ENCODE measurements at places on chromosomes 7 and 10. TPM values are rescaled to one million over a fixed set of nuclear protein-coding genes. Genes with fewer than 3 reads are reported as not detected.
A peak's percentile ranks its signal among the peaks of the same experiment; 100 is the strongest.

The NXPH1 gene
- not detected for total RNA-seq

The CTTNBP2 gene
- total RNA-seq, result 10.9 TPM

- DNase-seq, result no peak
- no peak overlapping the region for H3K4me3 ChIP-seq
- no peaks in the 10 kb centered on the region for H3K36me3 ChIP-seq
- H3K27ac ChIP-seq, result no peak overlapping the region
- no peaks in the 10 kb centered on the region for H3K4me1 ChIP-seq
These were observed 59.5 kb upstream of the PRKG1 start for GRCh38 chr10:51014680-51015389.

GRCh38 chr10:107163881-107164861, at the start of gene SORCS1:
Gene SORCS1, minus strand, starts transcription at chr10:107164706.
- no peaks in the 10 kb centered on the region for H3K4me1 ChIP-seq
- peaks cover 69% of the 10 kb centered on the region for H3K27me3 ChIP-seq
- DNase-seq, result peak; percentile 77
- H3K36me3 ChIP-seq, result no peaks in the 10 kb centered on the region
- H3K4me3 ChIP-seq, result peak within 1 kb of the TSS; percentile 47

- H3K4me3 ChIP-seq, result no peak overlapping the region
- peaks cover 7% of the 10 kb centered on the region for H3K4me1 ChIP-seq
- DNase-seq, result no peak
- H3K36me3 ChIP-seq, result no peaks in the 10 kb centered on the region
- no peaks in the 10 kb centered on the region for H3K27me3 ChIP-seq
These were observed 71.5 kb downstream of the PARP12 start for GRCh38 chr7:139991269-139991666.

- peak; percentile 26 for DNase-seq
- no peak overlapping the region for H3K27ac ChIP-seq
- H3K4me3 ChIP-seq, result no peak overlapping the region
These were observed 83.4 kb upstream of the PPP1R9A start for GRCh38 chr7:94823947-94824346.

DNA sequence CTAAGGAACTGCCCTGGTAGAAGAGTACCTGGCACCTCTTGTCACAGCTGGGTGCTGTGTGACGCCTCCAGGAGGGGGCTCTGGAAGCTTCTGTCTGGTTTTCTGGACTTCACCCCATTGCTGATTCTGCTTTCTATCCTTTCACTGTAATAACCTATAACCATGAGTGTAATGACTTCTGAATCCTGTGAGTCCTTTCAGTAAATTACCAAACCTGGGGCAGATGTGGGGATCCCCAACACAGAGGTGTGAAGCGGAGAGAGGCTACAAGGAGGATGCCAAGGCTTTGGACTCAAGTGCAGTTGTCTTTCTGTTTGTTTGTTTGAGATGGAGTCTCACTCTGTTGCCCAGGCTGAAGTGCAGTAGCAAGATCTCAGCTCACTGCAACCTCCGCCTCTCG, 143.7 kb downstream of the SFMBT2 start:
- no peak overlapping the region for H3K27ac ChIP-seq
- H3K36me3 ChIP-seq, result no peaks in the 10 kb centered on the region
- no peaks in the 10 kb centered on the region for H3K27me3 ChIP-seq
- no peak for DNase-seq
- H3K4me1 ChIP-seq, result peaks cover 12% of the 10 kb centered on the region

DNA sequence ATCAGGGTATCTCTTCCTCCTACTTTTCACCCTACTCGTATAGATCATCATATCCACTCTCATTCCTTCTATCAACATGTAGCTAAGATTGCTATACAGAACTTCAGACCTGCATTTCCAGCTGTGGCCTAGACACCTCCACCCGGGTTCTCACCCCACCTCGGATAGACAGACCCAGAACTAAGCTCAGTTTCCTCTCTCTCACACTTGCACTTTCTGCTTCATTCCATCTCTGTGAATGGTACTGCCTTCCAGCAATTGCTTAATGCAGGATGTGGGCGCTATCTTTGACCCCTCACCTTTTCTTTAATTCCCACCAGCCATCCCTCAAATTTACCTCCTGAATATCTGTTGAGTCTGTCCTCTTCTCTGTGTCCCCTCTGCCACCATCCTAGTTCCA, 35.7 kb downstream of the AGK start:
- H3K4me1 ChIP-seq, result no peaks in the 10 kb centered on the region
- H3K27me3 ChIP-seq, result no peaks in the 10 kb centered on the region
- H3K36me3 ChIP-seq, result no peaks in the 10 kb centered on the region
- no peak overlapping the region for H3K27ac ChIP-seq
- no peak for DNase-seq
- H3K4me3 ChIP-seq, result no peak overlapping the region

DNA sequence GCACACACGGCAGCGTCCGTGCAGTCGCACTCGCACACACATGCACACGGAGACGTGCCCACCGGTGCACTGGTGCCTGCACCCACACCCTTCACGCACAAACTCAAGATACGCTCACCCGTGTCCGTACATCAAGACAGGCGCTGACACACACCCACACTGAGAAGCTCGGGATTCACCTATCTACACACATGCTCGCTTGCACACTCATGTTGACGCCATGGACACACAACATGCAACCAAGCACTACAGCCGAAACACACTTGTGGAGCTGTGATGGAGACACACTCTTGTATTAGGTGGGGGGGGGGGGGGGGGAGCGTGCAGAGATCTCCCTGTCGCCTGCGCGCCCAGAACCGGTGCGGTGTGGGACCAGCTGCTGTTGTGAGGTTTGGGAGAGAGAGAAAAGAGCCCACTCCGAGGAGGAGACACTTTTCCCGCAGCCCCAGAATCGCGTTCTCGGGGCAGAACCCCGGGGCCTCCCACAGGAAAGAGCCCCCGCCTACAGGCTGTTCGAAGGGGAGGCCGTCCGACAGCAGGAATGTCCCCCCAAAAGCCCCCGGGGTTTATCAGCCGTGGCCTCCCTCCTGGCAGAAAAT, 605 bp upstream of the NFKB2 start:
- H3K4me3 ChIP-seq, result peak overlapping the region; percentile 91
- peaks cover 17% of the 10 kb centered on the region for H3K4me1 ChIP-seq
- no peaks in the 10 kb centered on the region for H3K27me3 ChIP-seq
- no peaks in the 10 kb centered on the region for H3K36me3 ChIP-seq
- DNase-seq, result no peak
